Activated CD8-positive, alpha-beta memory T cell treated with anti-CD3 and anti-CD28 coated beads, Interleukin-2, amount 10 ng/mL, durations not matched to agents 7 days and 5 days (primary cell): ENCODE measurements at places on chromosomes 2 and 18. TPM values are rescaled to one million over a fixed set of nuclear protein-coding genes. Genes with fewer than 3 reads are reported as not detected.

The DSG2 gene
- 0.09 TPM for total RNA-seq

The XRCC5 gene
- total RNA-seq, result 307 TPM

The DLX1 gene
- not detected for total RNA-seq

The CHRNA1 gene
- not detected for total RNA-seq

The IL36A gene
- 0.42 TPM for total RNA-seq

The TMEM198 gene
- total RNA-seq, result 1.8 TPM

The ITPRIPL1 gene
- 53.2 TPM for total RNA-seq

The OR6B2 gene
- total RNA-seq, result not detected

The PDE11A gene
- total RNA-seq, result not detected

The FECH gene
- total RNA-seq, result 28.8 TPM

The SLC1A4 gene
- 113 TPM for total RNA-seq

The MC2R gene
- not detected for total RNA-seq

The RESP18 gene
- not detected for total RNA-seq

The SCG2 gene
- total RNA-seq, result not detected

The ZFAND2B gene
- 60.2 TPM for total RNA-seq

The CNDP1 gene
- not detected for total RNA-seq

The GLI2 gene
- 0.28 TPM for total RNA-seq

The IL36RN gene
- not detected for total RNA-seq

The NGEF gene
- total RNA-seq, result not detected

The RRM2 gene
- total RNA-seq, result 648 TPM

The KCNG2 gene
- not detected for total RNA-seq

The RNF152 gene
- 0.09 TPM for total RNA-seq

The DOCK10 gene
- 251 TPM for total RNA-seq

The PLA2R1 gene
- total RNA-seq, result not detected

The AQP4 gene
- not detected for total RNA-seq

The CTAGE1 gene
- not detected for total RNA-seq

The ZNF385B gene
- not detected for total RNA-seq
